ENCODE measurements at places on chromosomes 6 and 20.

DNA sequence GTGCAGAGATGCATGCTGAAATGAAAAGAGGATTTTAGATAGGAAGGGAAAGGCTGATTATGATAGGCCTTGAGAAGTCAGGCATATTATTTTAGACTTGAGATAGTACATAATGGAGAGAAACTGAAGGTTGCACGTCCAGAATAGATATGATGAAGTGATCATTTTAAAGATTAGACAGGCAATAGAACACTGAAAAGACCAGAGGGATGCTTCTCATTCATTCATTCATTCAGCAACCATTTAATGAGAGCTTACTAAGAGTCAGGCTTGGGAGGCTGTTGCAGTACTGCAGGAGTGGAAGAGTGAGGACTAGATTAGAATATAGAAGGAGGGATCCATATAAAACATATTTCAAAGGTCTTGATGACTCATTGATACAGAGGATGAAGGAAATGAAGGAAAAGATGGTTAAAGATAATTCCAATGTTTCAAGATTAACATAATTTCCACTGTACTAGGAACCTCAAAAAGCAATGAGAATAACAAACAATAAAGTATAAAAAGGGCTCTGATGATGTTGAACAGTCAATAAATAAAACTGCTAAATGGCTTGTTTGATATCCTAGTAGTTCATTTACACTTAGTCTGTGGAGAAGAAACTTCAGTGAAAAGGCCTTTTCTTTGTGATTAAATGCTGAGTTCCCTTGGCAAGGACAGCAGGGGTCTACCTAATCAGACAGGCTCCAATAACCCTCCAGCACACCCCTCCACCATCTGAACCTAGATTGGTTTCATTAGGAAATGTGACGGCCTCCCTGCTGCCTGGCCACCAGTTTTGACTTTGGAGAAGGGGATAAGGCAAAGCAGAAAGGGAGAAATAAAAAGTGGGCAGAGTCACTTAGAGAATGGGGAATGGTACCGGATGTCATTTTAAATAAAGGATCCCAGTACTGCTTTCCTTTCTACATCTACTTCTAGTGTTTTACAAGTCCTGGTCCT lies 5.3 kb upstream of the FBXO9 start:
- no peak for DNase-seq

DNA sequence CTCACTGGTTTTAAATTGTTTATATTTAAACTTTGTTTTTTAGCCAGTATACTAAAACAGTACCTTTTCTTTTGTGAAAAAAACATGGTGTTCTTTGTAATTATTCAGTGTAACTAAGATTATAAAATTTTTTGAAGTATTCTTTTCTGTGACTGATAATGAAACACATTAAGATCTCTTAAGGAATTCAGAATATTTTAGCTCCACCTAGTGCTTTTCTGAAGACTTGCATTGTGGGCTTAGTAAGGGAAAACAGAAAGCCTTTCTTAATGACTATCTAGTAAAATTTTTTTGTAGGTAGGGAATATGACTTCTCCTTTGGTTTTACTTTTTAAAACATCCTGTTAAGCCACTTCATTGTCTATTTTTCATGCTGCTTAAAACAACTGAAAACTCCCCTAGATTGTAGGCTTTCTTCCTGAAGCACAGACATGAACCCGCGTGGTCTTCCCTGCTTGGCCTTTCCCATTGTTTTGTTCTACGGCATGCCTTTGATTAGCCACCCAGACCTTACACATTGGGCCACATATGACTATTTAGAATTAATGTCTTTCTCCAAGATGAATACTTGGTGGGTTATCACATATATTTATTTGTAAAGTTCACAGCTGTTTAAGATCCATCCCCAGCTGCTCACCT lies 72.1 kb downstream of the AFDN start:
- no peak for DNase-seq

- no peak for DNase-seq
Observed at GRCh38 chr6:111823831-111824607, 49.2 kb downstream of the FYN start.

DNA sequence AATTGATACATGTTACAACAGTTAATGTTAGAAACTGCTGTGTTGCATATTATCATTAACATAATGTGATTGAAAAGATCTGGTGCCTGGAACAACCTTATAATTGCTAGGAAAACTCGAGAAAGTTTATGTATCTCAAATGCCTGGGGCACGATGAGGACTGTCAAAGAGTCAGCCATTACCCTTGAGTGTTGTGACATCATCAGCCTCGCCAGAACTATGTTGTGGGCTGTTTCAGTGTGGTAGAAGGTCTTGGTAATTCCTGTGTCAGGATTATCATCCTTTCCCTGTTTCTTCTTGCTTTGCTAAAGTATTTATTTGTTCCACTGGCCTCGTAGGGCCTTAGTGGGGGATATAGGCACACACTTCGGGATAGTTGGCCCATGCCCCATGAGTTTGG lies 185.1 kb downstream of the DTNBP1 start:
- no peak for DNase-seq

GRCh38 chr20:58853466-58853865 lies 950 bp downstream of the GNAS start:
- DNase-seq = no peak

DNA sequence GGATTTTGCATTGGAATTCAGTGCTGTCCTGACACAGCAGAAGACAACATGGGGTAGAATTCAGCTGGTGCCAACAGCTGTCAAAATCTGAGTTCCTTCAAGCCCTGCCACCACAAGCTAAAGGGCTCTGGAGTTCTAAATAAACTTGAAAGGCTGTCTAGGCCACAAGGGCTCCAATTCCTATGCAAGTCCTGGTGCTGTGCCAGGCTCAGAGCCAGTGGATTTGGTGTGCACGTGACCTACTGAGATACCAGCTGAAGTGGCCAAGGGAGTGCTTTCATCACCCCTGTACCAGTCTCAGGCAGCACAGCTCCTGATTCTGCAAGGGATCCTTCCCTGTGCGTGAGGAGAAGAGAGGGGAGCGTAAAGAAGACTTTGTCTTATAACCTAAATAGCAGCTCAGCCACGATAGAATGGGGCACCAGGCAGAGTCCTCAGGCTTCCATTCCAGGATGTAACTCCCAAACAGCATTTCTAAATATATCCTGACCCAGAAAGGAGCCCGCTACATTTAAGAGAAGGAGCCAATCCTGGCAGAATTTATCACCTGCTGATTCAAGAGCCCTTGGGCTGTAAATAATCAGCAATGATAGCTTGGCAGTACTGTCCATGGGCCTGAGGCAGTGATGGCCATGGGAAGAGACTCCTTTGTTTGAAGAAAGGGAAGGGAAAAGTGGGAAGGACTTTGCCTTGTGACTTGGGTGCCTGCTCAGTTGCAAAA lies 881.2 kb upstream of the EPHA7 start:
- no peak for DNase-seq

- no peak for DNase-seq
Observed at GRCh38 chr6:42692137-42692911, 30.1 kb downstream of the PRPH2 start.

GRCh38 chr6:4316867-4317400 lies 181.6 kb upstream of the ECI2 start:
- DNase-seq = peak; percentile 23

DNA sequence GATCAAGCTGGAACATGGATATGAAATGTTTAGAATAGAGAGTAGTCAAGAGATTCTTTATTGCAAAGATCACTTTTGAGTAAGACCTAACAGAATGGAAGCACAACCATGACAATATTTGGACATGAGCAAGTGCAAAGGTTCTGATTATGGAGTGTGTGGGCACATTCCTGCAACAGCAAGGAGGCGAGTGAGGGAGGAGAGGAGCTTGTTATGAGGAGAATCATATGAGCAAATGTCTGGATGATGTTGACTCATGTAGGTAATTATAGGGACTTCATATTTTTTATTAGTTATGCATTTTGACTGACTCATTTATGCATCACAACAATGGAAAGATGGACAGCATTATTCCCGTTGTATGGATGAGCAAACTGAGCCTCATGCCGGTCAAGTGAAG lies 100.8 kb upstream of the SLC35B3 start:
- DNase-seq = no peak

DNA sequence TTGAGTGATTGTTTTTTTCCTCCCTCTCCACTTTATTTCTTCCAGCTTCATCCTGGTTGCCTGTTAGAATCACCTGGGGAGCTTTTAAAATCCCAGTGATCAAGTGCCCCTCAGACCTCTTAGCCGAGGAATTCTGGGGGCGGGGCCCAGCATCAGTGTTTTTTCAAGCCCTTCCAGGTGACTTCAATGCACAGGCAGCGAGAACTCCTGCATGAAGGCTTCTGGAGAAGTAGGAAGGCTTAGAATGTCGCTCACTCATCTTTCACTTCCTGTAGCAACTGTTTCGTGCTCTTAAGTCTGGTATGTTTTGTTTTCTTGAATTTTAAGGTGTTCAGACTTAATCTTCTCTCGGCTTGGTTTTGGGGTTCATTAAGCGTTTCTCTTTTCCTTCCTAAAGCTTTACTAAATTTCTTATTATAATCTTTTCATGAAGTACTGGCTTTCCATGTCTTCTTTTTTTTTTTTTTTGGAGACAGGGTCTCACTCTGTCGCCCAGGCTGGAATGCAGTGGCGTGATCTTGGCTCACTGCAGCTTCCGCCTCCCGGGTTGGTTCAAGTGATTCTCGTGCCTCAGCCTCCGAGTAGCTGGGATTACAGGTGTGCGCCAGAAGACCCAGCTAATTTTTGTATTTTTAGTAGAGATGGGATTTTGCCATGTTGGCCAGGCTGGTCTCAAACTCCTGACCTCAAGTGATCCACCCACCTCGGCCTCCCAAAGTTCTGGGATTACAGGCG lies 30.9 kb upstream of the TULP1 start:
- DNase-seq = no peak

DNA sequence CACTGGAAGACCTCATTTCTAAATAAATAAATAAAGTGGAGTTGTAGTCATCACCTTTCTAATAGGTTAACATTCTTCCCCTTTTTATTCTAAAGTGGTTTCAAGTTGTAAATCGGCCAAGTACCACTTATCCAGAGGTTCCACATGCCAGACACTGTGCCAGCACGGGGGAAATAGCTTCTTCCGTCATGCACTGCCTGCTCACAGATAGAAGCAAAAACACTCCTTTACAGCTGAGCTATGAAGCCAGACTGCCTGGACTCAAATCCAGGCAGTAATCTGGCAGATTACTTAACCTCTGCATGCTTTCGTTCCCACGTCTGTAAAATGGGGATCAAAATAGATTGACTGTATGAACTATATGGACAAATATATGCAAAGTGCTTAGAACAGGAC lies 17.2 kb upstream of the SCML4 start:
- no peak for DNase-seq

GRCh38 chr20:59004763-59005522 lies 2.1 kb downstream of the CTSZ start:
- DNase-seq = no peak

- no peak for DNase-seq
Observed at GRCh38 chr6:116115781-116116180, 10.2 kb downstream of the COL10A1 start.

- no peak for DNase-seq
Observed at GRCh38 chr6:130467146-130468050, 101.6 kb downstream of the TMEM200A start.

DNA sequence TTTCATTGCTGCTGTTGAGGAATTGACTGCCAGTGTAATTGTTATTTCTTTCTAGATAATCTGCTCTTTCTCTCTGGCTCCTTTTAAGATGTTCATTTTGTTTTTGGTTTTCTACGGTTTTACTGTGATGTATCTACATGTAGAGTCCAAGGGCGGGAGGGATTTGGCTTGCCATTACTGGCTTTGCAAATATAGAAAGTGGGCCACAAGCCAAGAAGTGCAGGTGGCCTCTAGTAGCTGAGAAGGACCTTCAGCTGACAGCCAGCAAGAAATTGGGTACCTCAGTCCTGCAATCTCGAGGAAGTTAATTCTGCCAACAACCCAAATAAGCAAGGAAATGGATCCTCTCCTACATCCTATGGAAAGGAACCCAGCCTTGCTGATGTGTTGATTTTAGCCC lies 42.8 kb upstream of the GLP1R start:
- no peak for DNase-seq

- DNase-seq = no peak
Observed at GRCh38 chr6:82924799-82925535, 140.7 kb downstream of the UBE3D start.

DNA sequence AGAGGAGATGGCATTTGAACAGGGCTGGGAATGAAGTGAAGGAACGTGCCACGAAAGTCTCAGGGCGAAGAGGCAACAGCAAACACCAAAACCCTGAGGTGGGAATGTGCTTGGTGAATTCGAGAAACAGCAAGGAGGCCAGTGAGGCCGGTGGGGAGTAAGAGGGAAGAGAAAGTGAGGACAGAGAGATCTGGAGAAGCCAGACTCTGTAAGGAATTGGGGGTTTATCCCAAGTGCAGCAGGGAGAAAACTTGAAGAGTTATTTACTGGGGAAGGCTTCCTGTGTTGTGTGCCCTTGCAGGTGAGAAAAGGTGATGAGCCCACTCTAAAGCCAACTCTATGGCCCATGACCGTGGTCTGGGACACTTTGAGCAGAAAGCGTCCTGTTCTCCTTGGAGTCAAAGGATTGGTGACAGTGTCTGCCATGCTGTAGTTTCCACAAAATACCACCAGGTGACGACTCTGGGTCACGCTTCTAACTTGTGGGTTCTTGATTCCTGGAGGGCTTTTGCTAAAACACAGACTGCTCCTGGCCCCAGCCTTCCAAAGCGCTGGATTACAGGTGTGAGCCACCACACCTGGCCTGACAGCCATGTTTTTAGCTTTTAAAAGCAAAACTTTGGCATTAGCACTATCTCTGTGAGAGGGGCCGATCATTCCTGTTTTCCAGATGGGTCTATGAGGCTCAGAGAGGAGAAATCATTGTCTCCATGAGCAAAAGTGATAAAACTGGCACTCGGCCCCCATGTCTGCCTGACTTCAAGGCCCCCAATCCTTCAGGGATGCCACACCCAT lies 18.0 kb upstream of the CSNK2A1 start:
- peak; percentile 80 for DNase-seq

- DNase-seq = no peak
Observed at GRCh38 chr6:125325586-125325985, 23.8 kb upstream of the HDDC2 start.

DNA sequence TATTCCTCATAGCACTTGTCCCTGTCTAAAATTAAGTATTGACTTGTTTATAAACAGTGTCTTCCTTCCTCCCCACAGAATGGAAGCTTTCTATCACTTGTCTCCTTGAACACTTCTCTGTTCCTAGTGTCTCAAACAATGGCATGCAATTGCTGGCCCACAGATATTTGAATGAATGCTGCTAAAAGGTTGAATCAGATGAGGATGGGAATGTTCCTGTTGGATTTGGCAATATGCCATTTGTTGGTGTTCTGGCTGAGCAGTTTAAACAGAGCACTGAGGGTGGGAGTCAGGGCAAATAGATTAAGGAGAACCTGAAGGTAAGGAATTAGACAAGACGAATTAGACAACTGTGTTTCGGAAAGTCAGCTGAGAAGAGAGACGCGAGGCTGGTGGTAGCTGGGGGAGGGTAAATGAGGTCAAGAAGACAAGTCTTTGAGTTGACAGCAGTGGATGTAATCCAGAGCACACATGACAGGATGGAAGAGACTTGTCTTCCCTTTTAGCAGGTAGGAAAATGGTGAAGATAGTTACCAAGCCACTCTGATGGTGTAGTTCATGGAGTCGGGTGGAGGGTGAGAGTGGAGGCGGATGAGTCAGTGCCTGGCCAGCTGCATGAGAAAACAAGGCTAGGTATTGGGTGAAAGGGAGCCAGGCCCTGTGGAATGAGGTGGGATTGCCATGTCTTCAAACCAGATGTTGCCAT lies 58.3 kb upstream of the GNRH2 start:
- no peak for DNase-seq
